ENCODE measurements at places on chromosomes 6 and 20. TPM values are rescaled to one million over a fixed set of nuclear protein-coding genes. Genes with fewer than 3 reads are reported as not detected.

SMLR1 gene
- total RNA-seq, result not detected

GRCh38 chr6:158521759-158522158, 38.1 kb upstream of the TMEM181 start:
- no peak for DNase-seq

GRCh38 chr6:24922170-24922569, 13.6 kb downstream of the RIPOR2 start:
- no peak for DNase-seq

MAS1L gene
- not detected for total RNA-seq

GRCh38 chr6:130018744-130019325, 454 bp downstream of the L3MBTL3 start:
- peak; percentile 15 for DNase-seq

- no peak for DNase-seq
Observed at GRCh38 chr20:9402141-9402540, 112.2 kb upstream of the LAMP5 start.

All from heart right ventricle (tissue), 16 donors.